NCI-H2171 (cell line): ENCODE measurements at places on chromosomes 6 and 20.

DNA sequence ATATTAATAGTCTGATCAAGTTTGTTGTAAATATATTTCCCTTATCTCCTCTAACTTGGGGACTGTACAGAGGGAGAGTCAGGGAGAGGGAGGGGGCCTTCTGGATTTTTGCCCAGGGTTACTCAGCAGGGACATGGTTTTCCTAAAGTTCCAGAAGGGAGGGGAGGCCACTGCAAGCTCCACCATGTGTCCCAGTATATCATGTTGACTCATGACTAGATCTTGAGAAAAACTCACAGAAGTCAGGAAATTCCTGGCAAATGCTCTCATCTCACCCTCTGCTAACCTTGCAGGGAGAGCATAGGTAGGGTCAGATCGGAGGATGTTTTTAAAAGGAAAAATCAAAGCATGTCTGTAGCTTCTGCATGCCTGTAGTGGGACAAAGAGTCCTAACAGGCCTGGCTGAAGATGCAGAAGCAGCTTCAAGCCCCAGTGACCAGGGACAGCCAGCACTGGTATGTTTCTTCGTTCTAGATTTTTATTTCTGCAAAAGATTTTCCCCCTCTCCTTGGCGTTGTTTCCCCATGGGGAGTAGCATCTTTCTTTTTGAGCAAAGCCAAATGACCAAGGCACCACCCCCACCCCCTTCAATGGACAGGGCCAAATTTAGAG is 272.9 kb upstream of the SUPT3H start:
- DNase-seq = no peak

- DNase-seq = no peak
Observed at GRCh38 chr6:6277413-6277812, 43.0 kb downstream of the F13A1 start.

GRCh38 chr6:44010411-44011349 is 116.6 kb downstream of the MRPL14 start:
- DNase-seq = no peak

DNA sequence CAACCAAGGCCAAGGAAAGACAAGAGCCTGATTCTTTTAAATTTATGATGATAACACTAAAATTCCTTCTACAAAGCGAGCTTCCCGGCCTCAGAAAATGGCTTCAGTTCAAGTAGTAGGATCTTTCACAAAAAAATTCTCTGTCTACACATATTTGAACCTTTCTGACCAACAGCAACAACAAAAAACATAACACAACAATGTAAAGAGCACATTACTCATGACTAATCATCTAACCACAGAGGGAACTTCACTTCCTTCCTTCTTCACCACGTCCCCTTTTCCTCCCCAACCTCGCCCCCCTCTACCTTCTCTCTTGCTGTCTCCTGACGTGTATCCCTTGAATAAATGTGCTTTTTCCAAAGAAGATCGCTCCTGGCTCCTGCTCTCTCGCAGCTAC is 228.2 kb downstream of the MYLK4 start:
- no peak for DNase-seq

DNA sequence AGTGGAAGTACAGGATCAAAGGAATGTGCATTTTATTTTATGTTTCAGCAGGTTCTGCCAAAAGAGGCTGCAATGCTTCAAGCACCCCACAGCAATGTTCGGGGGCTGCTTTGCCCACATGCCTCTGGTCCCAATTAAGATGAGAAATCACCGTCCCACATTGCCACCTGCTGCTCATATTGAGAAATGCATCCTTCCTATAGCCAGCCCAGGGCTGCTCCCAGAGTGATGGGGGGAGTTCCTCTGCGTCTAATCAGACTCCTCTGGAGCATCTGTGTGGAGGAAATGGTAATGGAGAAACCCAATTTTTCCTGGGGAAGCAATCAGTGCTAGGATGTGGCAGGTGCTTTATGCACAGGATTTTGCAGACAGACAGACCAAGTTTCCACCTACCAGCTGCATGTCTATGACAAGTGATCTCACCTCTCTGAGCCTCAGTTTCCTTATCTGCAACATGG is 33.7 kb downstream of the PTGIS start:
- peak; percentile 75 for DNase-seq

GRCh38 chr6:131628726-131629125 is 684 bp upstream of the MED23 start:
- DNase-seq = no peak

DNA sequence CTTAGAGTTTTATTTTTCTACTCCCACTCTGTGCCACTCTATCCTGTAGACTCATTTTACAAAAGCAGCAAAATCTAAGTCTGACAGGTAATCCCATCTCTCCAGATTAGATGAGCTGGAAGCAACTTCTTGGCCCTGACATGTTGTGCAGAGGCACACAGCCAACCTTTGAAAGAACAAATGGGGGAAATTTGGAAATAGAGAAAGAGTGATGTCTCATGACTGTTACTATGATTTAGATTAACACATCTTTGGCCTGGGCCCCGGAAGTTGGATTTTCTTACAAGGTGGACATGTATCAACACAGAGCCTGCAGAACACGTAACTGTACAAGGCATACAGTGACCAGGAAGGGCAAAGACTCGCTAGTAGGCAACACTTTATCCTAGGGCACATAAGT is 227.7 kb downstream of the MYLK4 start:
- DNase-seq = no peak

DNA sequence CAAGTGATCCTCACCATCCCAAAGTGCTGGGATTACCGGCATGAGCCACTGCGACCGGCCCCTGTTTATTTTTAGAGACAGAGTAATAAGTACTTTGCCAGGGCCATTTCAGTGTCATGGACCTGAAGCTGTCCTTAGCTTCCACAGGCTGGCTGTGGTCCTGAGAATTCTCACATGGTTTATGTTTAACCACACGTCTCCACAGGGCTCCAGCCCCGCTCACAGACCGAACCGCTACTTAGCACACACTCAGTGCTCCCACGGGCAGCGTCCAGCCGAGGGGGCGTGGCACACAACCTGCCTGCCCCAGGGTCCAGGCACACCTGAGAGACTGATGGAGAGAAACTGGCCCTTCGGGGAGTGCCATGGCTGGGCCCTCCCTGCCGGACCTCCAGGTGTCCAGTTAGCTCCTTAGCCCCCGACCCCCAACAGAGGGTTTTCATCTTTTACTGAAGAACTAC is 11.7 kb downstream of the ACSS1 start:
- DNase-seq = no peak

DNA sequence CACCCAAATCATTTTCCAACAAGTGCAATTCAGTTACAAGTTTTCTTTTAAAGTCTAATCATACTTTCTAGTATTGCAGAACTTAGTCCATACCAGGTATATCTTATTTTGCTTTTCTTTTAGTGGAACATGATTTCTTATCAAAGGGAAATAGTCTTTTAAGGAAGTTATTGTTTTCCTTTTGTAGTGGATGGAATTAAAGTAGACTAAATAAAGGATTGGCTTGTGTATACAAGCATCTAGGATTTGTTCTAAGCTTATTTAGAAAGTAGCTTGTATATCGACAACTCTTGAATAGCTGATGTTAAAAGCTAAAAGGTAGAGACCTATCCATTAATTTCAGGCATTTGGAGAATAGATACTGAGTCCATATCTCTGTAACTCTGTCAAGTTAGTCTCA is 14.8 kb downstream of the DCBLD1 start:
- no peak for DNase-seq

DNA sequence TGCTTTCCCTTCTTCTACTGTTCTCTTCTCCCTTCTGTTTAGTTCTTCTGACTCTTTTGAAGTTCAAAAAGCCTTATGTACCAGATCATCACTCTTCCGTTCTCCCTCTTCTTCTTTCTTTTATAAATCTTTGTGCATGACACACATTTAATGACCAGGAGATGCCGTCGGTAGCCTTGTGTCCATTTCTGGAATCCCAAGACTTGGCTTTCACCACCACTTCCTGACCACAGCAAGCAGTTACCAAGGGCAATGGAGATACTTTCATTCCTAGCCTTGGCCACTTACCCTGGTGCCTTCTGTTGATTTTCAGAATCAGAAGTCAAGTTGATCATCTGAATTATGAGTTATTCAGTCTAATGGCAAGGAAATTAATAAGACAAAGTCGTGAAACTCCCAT is 268.5 kb upstream of the QKI start:
- no peak for DNase-seq

DNA sequence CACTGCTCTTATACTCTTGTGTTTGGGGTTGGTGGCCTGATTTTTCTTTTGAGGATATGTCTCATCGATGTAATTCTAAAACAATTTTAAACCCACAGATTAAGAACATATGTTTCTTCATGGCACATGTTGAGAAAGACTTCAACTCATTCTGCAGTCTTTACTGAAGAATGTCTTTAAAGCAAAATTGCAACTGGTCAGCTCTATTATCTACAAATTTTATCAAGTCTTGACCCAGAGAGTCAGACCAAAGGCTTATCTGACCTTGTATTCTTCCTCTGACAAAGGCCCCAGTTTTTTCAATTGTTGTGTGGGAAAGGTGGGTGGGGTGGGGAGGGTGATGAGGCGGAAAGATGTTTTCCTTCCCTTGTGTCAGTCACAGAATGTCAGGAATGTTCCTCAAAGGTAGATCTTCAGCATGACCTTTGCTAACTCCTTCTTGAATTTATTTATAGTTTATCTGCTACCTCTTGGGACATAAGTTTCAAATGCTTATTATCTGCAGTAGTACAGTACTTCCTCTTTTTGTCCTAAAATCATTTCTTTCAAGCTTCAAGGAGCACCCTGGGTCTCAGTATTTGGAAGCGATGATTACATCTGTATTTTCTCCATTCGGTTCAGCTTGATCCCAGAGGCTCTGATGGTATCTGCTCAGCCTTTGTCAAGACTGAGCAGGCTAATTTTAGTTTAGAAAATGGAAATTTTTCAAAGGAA is 63.2 kb upstream of the TIAM2 start:
- no peak for DNase-seq

GRCh38 chr6:26199057-26199772 is 112.0 kb downstream of the HFE start:
- DNase-seq = peak; percentile 81

DNA sequence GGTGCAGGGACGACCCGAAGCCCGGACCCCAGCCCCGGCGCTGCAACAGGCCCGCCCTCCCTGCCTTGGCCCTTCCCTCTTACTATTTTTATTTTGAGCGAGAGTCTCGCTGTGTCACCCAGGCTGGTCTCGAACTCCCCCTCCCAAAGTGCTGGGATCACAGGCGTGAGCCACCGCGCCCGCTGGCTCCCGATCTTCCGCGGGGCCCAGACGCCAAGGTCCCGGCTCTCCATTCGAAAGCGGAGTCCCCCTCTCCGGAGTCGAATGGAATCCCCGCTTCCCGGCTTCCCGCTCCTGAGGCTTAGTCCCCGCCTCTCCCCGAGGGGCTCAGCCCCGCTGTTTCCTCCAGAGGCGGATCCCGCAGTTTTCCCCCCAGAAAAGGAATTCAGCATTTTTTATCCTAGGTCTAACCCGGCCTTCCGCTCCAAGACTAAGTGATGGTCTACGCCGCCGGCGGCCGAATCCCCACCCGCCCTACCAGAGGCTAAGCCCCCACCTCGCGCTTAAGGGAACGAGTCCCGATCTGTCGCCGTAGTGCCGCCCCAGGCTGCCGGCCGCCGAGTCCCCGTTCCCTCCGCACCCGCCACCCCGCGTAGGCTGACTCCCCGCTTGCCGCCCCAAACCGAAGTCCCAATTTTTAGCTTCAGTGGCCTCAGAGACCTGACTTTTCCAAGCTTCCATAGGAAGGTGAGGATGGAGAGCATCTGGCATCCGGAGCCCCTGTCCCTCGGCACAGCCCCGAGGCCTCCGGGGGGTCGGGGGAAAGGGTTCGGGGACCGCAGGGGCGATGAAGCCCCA is 11.5 kb upstream of the TMC2 start:
- peak; percentile 72 for DNase-seq

GRCh38 chr6:129110690-129111343 is 227.9 kb downstream of the LAMA2 start:
- DNase-seq = no peak

- DNase-seq = no peak
Observed at GRCh38 chr6:19032591-19033295, 645.6 kb downstream of the RNF144B start.

GRCh38 chr20:1389703-1390580 is 2.9 kb downstream of the FKBP1A start:
- no peak for DNase-seq

DNA sequence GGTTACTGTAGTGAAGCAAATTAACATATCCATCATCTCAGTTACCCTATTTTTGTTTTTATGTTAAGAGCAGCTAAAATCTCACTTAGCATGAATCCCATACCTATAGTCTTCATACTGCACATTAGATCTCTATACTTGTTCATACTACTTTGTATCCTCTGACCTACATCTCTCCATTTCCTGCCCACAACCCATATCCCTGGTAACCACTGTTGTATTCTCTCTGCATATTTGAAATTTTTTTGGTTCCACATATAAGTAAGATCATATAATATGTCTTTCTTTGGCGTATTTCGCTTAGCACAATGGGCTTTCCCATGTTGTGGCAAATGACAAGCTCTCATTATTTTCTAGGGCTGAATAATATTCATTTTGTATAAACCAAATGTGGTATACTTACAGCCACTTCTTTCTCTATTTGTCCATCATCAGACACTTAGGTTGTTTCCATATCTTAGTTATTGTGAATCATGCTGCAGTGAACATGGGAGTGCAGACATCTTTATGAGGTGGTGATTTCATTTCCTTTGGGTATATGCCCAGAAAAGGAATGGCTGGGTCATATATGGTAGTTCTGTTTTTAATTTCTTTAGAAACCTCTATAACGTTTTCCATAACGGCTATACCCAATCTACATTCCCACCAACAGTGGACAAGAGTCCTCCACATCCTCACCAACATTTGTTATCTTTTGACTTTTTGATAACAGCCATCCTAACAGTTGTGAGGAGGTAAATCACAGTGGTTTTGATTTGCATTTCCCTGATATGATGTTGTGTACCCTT is 39.8 kb downstream of the BACH2 start:
- no peak for DNase-seq

DNA sequence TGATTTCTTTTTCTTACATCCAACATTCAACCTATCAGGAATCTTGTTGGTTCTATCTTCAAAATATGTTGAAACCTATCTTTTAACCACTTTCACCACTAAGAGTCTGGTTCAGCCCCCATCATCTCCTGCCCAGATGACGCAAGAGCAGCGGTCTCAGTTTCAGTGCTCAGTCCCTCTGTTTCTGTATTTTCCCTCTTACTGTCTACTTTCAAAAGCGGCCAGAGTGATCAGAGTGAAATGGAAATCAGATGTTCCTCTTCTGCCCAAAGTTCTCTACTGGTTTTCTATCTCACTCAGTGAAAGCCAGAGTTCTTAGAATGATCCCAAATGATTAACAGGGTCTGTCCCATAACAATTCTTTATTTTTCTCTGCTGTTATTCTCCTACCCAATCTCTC is 147.9 kb upstream of the PDE7B start:
- no peak for DNase-seq

DNA sequence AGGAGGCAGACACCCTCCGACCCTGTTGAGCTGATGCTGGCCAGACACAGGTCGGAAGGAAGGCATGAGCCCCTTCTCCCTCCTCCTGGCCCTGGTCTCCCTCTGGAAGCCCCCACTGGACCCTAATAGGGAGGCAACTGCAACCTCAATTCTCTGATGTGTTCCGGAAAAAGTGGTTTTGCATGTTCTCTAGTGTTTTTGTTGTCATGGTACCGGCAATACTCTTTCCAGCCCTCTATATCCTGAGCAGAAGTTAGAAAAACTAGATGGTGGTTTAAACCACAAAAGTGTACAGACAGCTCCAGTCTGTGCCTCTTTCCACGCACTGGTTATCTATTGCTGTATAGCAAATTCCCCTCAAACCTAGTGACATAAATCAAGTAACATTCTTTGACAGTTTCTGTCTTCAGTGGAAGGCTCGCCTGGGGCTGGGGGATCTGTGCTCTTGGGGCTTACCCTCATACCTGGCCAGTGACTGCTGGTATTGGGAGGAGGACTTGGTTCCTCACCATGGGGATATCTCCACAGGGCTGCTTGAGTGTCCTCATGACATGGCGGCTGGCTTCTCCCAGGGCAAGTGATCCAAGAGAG is 37.0 kb downstream of the SYTL3 start:
- no peak for DNase-seq
